Kidney epithelial cell (primary cell): ENCODE measurements at places on chromosomes 5 and 9. TPM values are rescaled to one million over a fixed set of nuclear protein-coding genes. Genes with fewer than 3 reads are reported as not detected.

Gene CRHBP
- total RNA-seq: not detected in 2 replicates

Gene HMMR
- total RNA-seq: 7.1 and 11.2 TPM in 2 replicates

DNA sequence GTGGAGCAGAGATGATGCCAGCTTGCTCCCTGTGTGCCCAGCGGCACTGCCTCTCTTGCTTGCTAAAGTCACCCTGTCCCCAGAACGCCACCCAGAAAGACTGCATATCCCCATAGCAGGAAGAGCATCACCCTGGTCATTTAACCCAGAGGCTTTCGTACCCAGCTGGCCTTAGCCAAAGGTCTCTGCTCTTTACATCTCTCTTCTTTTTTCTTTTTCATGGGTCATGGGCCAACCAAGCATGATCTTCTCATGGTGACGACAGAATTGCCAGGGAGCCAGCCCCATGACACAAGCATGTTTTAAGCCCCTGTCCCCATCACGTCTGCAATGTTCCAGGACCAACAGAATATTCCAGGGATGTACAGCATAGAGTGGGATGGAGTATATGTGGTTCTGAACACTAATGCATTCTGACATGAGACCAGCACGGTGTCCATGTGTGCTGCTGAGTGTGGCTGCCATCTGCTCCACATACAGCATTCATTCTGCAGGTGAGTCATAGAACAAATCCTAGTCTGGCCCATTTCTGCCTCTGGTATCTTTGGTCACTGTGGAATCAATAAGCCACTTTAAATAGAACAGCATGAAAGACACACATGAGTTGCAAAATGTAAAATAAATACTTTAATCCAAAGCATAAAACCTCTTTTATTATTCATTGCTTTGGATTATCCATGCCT is 203.0 kb downstream of the MED10 start:
- DNase-seq: no peak

DNA sequence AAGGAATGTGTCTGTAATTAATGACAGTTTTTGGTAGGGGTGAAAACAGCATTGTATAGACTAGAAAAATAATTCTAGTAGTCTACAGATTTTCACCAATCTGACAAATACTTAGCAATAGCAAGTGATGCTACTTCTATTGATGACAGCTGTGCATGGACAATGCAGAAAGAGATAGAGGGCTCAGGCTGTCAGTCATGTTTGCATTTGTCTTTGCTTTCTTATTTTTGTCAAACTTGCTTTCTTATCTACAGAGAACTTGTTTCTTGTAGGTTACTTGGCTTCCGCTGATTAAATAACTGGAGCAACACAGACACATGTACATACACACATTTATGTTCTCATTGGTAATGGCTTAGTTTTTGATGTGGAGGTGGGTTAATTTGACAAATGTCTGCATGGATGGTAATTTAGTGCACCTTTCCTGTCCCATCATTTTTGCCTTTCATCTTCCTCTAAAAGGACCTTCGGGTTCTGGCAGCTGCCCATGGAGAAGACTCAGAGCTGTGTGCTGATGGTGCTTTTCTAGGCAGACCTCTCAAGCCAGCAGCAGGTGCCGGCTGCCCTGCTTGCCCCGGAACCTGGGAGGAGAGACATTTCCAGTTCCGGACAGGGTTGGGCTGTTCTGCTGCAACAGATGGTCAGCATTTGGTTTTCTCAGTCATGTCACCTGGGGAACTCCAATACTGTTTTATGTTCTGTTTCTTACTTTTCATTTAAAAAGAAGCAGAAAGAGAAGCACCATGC is 28.8 kb downstream of the CAMK4 start:
- no peak for DNase-seq

DNA sequence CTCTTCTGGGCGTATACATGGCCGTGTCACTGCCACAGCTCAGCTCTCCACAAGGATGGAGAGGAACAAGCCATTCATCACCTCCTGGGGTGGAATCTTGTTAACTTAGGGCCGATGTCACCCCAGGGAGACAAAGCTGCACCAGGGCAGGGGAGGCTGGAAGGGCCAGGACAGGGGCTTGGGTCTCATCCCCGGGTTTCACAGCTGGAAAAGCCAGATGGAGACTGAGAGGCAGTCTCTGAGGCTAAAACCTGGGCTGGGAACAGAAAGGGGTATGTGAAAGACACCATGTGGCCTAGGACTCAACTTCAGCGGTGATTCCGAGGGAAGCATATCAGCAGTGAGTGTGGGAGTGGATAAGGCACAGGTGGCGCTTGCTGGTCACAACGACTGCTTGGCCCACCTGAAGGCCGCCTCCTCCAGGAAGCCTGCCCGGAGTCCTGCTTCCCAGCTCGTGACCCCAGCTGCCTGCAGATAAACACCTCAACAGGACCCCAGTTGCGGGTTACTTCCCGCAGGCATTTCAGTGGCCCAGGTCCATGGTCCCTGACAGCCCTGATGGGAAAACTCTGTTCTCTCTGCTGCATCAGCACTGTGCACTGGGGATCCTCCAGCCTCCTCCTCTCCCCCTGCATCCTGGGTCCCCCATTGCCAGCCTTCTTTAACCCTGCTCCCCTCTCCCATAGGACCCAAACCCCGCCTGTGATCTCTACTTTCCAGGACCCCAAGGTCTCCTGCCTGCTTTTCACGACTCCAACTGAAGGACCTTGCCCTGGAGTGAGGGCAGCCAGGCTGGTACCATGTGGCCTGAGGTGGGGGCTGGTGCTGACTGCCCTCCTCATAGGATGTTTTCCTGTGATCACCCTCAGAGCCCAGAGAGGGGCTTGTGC is 51.7 kb upstream of the FCN1 start:
- DNase-seq: no peak

- DNase-seq: no peak
Observed at GRCh38 chr9:68876273-68876672, 137.6 kb downstream of the PRKACG start.
